NCI-H2081 treated with DMSO at 0.1 percent for 48 hours (cell line): ENCODE measurements at places on chromosomes 6 and 20.

DNA sequence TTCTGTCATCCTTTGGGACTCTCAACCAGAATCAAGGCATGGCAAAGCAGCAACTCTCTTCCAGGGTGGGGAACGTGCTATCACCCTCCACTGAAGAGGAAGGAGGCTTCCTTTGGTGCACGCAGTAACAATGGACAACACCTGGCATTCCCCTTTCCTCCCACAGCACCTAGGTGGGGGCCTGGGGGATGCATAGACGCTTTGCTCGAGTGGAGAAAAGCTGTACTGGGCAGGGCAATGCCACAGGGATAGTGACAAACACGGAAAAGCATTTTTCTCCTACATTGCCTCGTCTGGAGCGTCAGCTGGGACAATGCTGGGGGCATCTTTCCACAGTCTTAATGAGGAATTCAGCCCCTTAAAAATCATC, 82.9 kb downstream of the GMPR start:
- DNase-seq = no peak

- DNase-seq = no peak
Observed at GRCh38 chr6:109977791-109978173, 329 bp upstream of the GPR6 start.

DNA sequence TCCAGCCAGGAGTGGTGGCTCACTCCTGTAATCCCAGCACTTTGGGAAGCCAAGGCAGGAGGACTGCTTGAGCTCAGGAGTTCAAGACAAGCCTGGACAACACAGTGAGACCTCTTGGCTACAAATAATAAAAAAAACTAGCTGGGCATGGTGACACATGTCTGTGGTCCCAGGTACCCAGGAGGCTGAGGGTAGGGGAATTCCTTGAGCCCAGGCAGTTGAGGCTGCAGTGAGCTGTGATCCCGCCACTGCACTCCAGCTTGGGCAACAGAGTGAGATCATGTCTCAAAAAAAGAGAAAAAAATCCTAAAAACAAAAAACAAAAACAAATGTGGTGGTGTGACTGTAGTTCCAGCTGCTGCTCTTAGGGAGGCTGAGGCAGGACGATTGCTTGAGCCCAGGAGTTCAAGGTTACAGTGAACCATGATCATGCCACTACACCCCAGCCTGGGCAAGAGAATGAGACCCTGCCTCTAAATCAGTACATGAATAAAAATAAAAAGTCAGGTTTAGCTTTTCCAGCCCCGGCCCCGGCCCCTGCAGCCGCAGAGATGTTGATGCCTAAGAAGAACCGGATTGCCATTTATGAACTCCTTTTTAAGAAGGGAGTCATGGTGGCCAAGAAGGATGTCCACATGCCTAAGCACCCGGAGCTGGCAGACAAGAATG, 13.5 kb upstream of the SNRPC start:
- no peak for DNase-seq

DNA sequence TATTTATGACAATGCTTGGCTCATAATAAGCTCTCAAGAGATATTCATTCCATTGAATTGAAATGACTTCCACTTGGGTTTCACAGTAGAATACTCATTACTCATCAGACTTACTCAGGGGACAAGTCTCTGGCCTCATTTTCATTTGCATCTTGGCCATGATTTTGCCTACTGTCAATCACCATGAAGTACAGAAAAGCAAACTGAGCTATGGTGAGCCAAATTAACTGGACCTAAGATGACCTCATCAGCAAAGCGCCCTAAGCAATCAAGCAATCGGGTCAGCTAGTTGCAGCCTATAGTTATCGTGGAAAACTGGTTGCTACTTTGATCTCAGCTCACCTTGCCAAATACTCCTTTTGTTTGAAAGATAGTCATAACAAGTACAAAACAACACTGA, 494.7 kb upstream of the SLC35B3 start:
- DNase-seq = no peak

GRCh38 chr6:113954653-113955052, 16.3 kb downstream of the HDAC2 start:
- DNase-seq = no peak

DNA sequence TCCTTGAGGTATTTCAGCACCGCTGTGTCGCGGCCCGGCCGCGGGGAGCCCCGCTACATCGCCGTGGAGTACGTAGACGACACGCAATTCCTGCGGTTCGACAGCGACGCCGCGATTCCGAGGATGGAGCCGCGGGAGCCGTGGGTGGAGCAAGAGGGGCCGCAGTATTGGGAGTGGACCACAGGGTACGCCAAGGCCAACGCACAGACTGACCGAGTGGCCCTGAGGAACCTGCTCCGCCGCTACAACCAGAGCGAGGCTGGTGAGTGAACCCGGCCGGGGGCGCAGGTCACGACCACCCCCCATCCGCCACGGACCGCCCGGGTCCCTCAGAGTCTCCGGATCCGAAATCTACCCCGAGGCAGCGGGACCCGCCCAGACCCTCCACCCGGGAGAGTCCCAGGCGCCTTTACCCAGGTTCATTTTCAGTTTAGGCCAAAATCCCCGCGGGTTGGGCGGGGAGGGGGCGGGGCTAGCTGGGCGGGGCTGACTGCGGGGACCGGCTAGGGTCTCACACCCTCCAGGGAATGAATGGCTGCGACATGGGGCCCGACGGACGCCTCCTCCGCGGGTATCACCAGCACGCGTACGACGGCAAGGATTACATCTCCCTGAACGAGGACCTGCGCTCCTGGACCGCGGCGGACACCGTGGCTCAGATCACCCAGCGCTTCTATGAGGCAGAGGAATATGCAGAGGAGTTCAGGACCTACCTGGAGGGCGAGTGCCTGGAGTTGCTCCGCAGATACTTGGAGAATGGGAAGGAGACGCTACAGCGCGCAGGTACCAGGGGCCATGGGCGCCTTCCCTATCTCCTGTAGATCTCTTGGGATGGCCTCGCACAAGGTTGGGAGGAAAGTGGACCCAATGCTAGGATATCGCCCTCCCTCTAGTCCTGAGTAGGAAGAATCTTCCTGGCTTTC, 693 bp downstream of the HLA-F start:
- DNase-seq = no peak

DNA sequence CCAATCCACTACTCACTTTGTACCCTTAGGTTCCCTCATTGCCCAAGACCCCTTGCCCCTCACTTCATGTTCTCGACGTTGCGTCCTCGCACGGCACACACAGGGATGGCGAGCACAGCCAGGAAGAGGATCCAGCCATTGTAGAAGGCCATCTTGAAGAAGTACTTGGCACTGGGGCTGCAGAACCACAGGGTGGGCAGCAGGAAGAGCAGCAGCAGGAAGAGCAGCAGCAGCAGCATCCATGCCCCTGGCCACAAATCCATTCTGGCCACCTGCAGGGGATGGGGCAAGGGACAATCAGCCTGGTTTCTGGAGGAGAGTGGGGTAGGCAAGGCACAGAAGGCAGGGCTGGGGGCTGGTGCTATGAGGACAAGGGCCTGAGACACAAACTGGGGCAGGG, 4.7 kb downstream of the AGPAT1 start:
- DNase-seq = no peak

GRCh38 chr6:92777146-92777740, 642.1 kb downstream of the EPHA7 start:
- peak; percentile 56 for DNase-seq

DNA sequence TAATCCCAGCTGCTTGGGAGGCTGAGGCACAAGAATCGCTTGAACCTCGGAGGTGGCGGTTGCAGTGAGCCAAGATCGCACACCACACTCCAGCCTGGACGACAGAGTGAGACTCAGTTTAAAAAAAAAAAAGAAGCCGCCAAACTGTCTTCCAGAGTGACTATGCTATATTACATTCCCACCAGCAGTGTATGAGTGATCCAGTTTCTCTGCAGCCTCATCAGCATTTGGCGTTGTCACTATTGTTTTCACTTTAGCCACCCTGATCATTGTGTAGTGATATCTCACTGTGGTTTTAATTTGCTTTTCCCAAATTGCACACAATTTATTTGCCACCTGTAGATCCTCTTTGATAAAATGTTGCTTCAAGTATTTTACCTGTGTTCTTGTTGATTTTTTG, 6.0 kb upstream of the AKAP12 start:
- no peak for DNase-seq

GRCh38 chr20:30486103-30486478, 771.4 kb upstream of the DEFB115 start:
- no peak for DNase-seq

GRCh38 chr20:14507711-14508110, 170.3 kb upstream of the FLRT3 start:
- DNase-seq = no peak

GRCh38 chr6:64482631-64483030, 847.0 kb downstream of the PHF3 start:
- DNase-seq = no peak

DNA sequence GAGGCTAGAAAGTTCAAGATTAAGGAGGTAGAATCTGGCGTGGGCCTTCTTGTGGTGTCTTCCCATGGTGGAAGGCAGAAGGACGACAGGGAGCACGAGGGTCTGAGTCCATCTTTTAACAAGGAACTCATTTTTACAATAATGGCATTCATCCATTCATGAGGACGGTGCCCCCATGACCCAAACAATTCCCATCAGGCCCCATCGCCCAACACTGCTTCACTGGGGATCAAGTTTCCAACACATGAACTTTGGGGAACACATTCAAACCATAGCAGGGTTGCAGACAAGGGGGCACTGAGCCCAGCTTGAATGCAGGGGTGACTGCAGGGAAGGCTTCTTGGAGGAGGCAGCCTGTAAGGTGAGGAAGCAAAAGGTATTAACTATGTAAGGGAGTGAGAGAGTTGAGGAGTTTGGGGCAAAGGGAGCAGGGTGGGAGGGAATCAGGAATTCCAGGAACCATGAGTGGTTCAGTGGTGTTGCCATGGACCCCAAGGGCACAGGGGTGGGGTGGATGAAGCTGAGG, 5.5 kb downstream of the RAB44 start:
- no peak for DNase-seq
